ENCODE measurements at places on chromosomes 7 and 10.

GRCh38 chr7:84722086-84722485 is 464.8 kb downstream of the SEMA3D start:
- no peak for DNase-seq

GRCh38 chr10:116255886-116256751 is 16.9 kb downstream of the GFRA1 start:
- DNase-seq = no peak

GRCh38 chr7:15489861-15490260 is 72.0 kb downstream of the AGMO start:
- no peak for DNase-seq

DNA sequence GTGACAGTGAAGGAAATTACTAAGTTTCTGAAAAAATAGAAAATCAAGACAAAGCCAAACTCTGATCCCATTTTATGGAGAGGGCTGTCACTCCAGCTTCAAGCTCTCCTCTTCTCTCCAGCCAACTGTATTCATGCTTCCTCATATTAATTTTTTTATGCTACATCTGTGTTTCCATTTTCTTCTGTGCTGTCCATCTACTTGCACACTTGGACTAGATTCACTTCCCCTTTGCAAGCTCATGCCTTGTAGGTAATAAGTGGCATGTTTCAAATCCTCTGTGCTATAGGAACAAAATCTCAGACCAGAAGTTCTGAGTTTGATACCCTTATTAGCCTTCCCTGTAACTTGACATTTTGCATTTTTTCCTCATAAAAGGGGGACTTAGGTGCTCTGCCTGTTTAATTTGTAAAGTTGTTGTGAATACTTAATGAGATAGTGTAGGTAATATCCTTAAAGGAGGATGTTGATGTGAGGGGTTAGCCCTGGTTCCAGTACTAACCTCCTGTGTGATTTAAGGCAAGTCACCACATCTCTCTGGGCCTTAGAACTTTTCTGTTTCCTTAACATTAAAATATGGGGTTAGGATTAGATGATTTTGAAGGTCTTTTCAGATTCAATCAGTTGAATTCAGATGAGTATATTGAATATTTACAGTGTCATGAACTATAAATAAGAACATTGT is 358.8 kb downstream of the BBS9 start:
- DNase-seq = no peak

- DNase-seq = no peak
Observed at GRCh38 chr10:79442171-79443040, 3.0 kb downstream of the ZCCHC24 start.
